ENCODE measurements at places on chromosomes 12 and 14.

- no peak for DNase-seq
These were observed 23.4 kb upstream of the EIF5 start for GRCh38 chr14:103310576-103311095.

- DNase-seq: no peak
These were observed 28.8 kb downstream of the YEATS4 start for GRCh38 chr12:69388371-69388770.

DNA sequence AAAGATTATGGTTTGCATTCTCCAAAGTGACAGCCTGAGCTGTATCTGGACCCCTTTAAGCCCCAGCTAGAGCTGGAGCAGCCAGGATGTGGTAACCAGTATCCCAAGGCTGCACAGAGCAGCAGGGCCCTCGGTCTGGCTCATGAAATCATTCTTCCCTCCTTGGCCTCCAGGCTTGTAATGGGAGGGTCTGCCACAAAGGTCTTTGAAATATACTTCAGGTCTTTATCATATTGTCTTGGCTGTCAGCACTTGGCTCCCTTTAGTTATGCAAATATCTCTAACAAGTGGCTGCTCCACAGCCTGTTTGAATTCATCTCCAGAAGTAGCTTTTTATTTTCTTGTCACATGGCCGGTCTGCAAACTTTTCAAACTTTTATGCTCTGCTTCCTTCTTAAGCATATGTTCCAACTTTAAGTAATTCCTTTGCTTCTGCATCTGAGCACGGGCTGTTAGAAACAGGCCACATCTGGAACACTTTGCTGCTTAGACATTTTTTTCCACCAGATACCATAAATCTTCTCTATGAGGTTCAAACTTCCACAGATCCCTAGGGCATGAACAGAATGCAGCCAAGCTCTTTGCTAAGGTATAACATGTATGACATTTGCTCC lies 663.4 kb upstream of the MIS18BP1 start:
- DNase-seq: no peak

DNA sequence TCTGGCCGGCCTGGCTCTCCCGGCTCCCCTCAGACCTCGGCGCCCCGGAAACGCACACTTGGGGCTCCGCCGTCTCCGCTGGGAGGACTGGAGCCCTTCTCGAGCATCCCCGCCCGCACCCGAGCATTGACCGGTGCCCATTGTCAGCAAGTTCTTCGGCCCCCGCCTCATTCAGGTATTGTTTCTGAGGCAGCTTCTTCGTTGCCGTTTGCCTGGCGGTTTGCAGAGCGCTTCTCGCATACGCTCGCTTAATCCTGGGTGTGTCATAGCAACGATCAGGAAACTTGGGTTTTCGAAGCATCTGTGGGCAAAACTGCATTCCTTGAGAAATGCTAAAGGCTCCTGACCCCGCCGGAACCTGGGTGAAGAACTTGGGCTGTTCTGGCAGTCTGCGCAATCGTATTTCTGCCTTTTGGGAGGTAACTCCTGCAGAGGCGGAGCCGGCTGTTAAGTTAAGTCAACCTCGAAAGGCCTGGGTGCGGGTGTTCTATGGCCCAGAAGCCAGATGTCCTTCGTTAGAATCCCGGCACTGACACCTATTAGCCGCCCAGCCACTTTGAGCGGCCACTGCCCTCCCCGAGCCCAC lies 518 bp downstream of the GSKIP start:
- DNase-seq: no peak

DNA sequence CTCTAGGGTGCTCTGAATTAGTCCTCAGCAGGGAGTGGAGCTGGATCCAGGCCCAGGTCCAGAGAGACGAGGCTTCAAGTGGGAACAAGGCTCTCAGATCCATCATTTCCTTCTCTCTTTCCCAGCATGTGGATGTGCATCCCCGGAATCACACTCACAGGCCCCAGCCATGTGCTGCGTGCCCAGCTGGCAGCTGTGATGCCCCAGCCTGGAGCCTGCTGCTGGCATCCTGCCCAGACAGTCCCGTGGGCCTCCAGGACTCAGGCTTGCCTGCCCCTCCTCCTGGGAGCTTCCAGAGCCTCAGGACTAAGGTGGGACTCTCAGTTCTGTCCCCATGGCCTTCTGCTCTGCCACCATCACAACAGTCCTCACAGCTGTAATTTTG lies 6.2 kb upstream of the KRT84 start:
- peak; percentile 16 for DNase-seq

- DNase-seq: no peak
These were observed 363.6 kb upstream of the SFSWAP start for GRCh38 chr12:131347345-131347714.

- no peak for DNase-seq
These were observed 184.0 kb upstream of the SYT1 start for GRCh38 chr12:78680596-78680995.

GRCh38 chr12:49367381-49368239 lies at the start of gene SPATS2:
Gene SPATS2 (plus strand): TSS chr12:49367462. CDS start chr12:49461013, 93,551 bp downstream.
- no peak for DNase-seq

DNA sequence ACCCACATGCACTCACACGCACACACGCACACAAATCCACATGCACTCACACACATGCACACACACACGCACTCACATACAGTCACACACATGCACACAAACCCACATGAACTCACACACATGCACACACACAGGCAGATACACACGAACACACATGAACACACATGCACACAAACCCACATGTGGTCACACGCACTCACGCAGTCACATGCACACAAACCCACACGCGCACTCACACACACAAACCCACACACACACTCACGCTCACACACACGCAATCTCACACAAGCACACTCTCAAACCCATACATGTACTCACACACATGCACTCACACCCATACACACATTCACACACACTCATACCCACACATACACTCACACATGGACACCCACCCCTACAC lies 61.5 kb downstream of the GALNT9 start:
- DNase-seq: no peak

DNA sequence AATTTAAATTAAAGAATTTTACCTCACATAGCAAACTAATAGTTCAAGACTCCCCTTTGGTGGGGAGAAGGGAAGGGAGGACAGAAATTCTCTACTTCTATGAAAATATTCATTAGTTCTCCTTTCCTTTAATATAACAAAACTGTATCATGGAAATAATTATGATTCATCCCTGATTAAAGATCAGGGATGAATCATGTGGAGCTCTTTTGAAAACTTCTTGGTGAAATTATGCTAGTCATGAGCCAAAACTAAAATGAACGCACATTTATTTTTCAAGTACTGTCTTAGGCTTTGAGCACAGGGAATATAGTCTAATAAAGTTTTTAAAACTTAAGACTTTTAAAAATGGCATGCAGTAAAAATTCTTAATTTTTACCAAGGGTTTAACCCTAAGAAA lies 17.1 kb downstream of the TMBIM4 start:
- no peak for DNase-seq

- DNase-seq: no peak
These were observed 81.0 kb downstream of the ETV6 start for GRCh38 chr12:11730299-11731041.

DNA sequence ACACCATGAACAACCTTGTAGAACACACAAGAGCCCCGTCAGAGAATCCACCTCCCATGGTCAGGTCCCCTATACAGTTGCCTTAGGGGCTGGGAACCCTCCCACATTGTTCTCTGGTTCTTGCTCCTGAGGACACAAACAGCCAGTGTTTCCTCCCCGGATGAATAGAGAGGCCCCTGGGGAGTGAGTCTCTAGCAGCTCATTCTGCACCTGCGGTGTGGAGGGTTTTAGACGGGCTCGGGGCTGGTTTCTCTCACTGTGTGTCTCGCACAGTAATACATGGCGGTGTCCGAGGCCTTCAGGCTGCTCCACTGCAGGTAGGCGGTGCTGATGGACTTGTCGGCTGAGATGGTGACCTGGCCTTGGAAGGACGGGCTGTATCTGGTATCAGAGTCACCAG lies 1052.1 kb downstream of the TMEM121 start:
- DNase-seq: no peak

GRCh38 chr12:5390174-5390799 lies 41.6 kb upstream of the NTF3 start:
- DNase-seq: no peak

GRCh38 chr12:127667131-127667685 lies 599.8 kb upstream of the TMEM132C start:
- DNase-seq: no peak

- DNase-seq: no peak
These were observed 367.2 kb upstream of the DDHD1 start for GRCh38 chr14:53520078-53520928.

GRCh38 chr12:12428047-12428446 lies 71.2 kb downstream of the BORCS5 start:
- no peak for DNase-seq

GRCh38 chr14:55733599-55733998 lies 153.6 kb downstream of the KTN1 start:
- DNase-seq: no peak

- DNase-seq: no peak
These were observed 79.4 kb downstream of the ST8SIA1 start for GRCh38 chr12:22255097-22255496.

DNA sequence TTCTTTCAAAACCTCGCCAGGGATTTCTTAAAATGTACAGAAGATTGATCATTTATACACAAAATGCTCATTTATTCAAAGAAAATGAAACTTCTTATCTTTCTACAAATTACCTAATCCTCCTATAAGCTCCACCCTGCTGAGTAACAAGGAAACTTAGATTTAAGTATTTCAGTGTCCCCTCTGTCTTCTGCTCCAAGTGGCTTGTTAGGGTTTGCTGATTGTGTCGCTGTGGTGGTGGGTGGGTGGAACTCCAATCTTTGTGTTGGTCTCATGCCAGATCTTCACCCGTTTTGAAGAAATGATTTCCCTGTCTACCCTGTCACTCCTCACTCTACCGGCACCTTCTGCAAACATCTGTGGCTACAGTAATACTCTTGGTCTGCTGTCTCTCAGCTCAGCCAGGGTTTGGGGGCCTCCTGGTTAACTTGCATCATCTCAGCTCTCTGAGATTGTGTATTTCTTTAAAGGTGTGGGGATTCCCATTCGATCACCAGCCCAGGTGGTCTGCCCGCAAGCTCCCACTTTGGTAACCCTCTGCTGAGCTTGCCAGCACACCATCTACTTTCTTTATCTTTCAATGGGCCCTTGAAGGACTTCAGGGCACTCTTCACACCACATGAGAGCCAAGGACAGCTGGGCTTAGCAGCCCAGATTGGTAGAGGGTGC lies 73.8 kb downstream of the DRAM1 start:
- DNase-seq: no peak

DNA sequence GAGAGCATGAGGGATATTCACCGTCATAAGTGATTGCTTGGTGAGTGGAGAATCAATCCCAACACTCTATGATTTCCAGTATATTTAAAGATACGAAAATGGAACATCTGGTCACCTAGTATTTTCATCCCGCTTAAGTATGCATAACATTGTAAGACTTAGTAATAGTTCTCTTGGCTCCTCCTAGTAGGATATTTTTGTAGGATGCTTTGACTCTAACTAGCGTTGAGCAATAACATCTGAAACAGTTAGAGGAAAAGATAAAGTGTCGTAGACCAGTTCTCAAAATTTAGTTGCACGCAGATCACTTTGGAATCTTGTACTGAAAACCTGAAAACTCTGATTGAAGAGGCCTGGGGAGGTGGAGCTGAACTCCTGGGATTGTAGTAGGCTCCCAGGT lies 7.6 kb downstream of the SAMD4A start:
- no peak for DNase-seq

DNA sequence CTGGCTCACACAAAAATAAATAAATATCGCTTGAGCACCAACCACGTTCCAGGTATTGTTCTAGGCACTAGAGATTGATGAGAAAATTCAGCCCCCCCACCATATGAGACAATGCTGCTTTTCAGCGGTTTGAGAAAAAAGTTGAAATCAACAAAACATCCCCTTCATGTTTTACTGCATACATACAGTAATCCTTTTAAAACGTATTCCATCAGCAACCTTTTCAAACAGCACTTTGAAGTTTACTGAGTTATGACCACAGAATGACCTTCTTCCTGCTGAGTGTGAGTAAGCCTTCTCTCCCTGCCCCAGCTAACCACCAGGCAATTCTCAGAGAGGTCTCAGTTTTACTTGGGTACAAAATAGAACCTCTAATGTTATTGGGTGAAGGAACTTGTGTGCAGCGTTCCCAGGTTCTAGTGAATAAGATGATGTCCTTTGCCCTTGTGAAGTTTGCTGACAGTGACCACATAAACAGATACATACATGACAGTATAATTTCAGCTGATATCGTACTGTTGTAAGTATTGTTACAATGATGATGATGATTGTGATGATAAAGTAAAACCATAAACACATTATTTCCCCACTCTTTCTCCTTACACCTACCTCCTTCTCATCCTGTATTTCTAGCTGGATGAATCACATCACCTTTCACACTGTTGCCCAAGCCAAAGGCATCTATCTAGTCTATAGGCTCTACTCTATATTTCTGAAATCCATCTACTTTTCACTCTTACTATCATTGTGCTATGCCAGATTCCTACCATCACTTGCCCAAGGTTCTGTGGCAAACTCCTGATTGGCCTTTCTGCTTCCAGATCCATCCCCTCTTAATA lies 124.4 kb upstream of the KRR1 start:
- DNase-seq: no peak

- DNase-seq: no peak
These were observed 71.1 kb upstream of the CCDC60 start for GRCh38 chr12:119263466-119263865.

- DNase-seq: no peak
These were observed 138.0 kb downstream of the ZNF664 start for GRCh38 chr12:124111006-124111405.

DNA sequence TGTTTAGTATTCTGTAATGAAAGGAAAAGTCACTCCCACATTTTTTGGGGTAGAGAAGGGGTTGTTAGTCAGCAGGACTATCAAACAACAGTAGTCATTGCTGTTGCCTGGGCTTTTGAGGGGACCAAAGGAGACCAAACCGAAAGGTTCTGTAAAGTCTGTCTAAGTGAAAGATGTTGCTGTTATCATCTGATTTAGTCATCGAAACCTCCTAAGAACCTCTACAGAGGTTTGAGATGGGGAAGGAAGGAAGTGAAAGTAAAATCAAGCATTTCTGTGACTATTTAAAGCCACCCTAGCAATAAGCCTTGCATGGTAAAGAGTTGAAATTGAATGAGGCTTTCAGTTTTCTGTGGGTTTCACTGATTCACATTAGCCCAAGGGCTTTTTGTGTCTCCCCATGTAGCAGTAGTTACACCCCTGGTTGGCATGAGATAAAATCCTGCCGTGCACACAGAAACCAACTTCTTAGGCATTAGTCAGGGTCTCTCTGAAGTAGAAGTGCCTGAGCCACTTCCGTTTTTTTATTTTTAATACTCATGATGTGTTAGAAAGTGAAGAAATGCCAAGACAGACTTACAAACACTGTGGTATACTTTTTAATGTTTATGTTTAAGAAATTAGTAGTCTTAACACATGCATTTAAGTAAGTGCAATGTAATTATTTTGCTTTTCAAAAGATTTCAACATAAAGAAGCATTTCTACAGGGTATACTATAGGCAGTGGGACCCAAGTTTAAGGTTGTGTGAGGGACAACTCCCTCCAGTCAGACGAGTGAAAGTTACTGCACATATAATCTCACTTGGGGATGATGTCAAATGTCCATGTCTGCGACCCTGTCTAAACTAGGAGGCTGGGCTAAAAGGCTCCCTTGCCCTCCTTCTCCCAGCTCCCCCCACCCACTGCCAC lies 50.4 kb downstream of the DYRK2 start:
- DNase-seq: no peak
